ENCODE measurements at places on chromosomes 1 and 21.

DNA sequence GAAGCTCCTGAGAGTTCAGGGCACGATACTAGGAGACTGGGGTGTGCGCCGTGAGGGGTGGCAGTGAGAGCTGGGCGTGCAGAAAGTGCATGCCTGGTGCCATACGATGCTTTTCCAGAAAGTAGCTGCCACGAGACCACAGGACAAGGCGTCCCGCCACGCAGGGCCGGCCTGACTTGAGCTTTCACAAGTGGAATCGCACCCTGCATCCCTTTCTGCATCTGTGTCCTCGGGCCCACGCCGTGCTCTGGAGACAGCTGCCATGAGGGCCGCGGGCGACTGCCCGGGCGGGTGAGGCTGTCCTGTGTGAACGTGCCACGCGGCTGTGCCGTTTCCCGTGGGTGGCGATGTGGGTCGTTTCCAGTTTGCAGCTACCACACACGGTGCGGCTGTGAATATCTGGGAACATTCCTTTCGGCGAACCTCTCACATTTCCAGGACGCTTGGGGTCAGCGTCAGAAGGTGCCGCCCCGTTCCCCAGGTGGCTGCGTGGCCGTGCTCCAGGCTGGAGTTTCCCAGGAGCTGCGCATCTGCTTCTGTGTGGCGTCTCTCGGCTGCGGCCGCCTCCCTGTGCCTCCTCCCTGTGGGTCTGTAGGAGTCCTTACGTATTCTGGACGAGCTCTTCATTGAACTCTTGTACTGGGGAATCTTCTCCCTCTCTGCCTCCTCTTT is 1.0 kb upstream of the PERM1 start:
- DNase-seq = no peak

DNA sequence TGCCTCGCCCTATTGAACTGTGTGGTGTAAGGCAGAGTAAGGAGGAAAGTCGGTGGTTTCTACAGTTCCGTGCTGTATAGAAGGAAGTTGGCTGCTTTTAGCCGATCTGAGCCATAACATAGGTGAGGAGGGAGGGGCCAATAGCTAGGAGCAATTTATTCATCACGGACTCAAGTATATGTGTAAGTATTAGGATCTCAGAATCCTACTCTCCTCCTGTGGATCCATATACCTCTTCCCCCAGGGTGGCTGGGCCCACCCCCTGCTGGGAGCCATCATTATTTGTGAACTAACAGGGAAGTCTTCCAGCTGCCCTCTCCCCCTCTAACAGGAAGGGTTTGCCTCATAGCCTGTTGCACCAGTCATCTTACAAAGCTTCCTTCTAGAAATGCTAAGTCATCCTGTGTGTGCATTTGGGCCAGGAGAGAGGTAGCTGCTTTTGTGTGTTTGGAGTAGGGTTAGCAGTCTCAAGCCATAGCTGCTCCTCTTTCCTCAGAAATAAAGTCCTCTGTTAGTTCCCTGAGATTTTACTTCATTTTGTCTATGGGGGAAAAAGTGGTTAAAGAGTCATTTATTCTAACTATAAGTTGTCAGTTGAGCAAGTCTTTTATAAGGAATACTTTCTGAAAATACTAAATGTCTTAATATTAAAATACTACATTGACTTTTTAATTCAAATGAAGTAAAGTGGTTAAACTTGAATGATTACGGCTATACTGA is 14.9 kb upstream of the CENPS start:
- no peak for DNase-seq

- DNase-seq = peak; percentile 12
Observed at GRCh38 chr1:197399755-197400521, 131.9 kb downstream of the CRB1 start.

GRCh38 chr1:41381692-41382479 is 20.7 kb downstream of the FOXO6 start:
- DNase-seq = no peak

DNA sequence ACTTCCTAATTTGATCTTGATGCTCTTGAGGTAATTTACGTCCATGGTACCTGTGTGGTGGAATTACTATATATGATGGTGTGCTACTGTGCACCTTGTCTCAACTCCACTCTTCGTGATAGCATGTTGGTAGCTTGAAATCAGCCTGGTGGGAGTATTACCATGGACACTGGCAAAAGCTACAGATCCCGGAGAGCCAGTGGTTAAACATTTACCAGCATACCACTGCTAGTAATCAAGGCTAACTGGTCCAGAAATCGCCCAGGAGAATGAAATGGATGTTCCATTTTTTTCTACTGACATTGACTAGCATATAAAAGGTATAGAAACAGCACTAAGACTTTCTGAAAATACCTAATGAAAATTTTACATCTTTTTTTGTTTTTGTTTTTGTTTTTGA is 30.6 kb downstream of the ELK4 start:
- no peak for DNase-seq

DNA sequence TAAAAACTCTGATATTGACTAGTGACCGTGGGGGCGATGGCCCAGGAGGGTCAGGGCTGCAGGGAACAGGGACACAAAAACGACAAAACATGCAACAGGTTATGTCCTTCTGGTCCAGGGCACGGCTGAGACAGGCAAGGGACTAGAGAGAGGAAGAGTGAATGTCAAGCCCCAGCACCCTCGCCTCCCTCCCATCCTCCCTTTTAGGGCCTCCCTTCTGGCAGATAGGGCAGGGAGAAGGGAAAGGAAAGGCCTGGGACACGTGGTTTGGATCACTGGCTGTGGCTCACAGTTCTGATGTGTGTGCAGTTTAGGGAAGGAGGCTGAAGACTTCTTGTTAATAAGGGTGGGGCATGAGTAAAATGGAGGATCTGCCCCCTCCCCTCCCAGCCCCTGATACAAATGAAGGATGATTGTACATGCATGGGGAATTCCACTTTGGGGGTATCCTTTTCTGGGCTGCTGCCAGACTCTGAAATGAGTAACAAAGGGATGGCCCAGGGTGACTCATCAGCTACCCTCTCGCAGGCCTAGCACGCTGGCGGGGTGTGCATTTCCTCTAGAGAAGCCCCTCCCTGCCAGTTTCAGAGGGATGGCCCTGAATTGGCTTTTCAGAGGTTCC is 14.2 kb downstream of the CAPN2 start:
- DNase-seq = peak; percentile 89

DNA sequence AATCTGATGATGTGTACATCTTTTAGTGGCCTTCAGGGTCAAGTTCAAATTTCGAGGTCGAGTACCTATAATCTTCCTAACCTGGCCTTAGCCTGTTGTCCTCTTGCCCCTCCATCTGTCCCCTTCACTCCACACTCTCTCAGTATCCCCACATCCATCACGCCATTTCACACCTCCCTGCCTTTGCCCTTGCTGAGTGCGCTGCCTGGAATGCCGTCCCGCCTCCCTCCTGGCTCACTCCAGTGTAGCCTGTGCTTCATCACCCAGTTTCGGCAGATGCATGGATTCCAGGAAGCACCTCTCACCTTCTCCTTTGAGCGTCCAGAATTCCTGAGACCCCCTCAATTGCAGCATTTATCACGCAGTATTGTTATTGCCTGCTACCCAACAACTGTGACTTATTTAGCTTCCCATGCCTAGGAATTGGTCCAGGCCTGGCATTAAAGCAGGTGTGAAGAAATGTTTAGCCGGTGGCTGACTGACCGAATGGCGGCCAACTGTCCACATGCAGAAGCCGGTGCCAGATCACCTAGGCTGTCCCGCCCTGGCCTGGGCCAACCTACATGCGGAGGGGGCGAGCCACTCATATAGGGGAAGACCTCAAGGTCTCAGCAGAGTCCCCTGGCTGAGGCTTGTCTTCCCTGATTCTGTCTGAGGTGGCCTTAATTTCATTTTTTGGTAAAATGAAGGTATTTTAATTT is 34.5 kb downstream of the MYOM3 start:
- no peak for DNase-seq

- DNase-seq = no peak
Observed at GRCh38 chr1:25028907-25029599, 99.0 kb upstream of the RUNX3 start.

- DNase-seq = no peak
Observed at GRCh38 chr1:114126261-114127095, 27.2 kb downstream of the SYT6 start.

DNA sequence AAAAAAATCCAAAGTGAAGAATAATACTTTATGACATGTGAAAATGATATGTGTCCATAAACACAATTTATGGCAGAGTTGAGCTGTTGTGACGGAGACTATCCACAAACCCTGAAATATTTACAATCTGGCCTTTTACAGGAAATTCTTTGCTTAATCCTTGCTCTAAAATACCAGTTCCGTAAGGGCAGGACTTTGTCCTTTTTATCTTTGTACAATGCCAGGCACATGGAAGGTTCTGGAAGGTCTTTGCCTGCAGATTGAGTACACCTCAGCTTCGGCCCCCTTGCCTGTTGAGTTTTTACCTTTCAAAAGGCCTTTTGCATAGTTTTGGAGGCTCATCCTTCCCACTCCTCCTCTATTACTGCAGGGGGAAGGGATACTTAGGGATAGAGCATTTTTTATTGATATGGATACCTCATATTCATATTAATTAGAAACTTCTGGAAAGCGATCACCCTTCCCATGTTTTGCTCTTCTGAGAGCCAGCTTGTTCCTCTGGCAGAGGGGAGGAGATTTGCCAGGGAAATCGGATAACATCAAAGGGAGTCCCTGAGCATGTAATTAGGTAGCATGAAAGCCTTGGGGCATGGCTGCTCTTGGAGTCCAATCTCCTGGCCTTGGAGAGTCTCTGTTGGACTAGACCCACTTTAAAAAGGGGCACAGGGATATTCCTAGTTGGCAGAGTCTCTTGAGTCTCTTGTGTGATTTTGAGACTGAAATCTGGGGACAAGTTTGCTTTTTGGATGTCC is 217.1 kb downstream of the KCNJ6 start:
- no peak for DNase-seq

- DNase-seq = no peak
Observed at GRCh38 chr1:119700326-119700725, 11.4 kb upstream of the PHGDH start.

DNA sequence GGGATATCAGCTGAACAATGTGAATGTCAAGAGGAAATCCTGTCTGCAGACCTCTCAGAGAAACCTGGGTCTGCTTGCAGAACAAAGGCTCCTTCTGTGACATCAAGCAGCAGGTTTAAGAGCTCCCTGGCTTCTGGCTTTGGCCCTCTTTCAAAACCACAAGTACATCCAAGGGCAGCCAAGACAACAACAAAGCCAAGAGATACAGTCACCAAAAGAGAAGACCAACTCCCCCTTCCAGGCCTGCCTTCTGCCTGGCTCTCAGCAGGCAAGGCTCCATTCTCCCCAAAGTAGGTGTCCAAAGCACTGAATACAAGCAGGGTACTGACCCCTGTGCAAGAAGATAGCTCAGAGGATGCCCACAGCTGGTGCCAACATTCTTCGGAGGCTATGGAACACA is 11.5 kb downstream of the BCAR3 start:
- no peak for DNase-seq

DNA sequence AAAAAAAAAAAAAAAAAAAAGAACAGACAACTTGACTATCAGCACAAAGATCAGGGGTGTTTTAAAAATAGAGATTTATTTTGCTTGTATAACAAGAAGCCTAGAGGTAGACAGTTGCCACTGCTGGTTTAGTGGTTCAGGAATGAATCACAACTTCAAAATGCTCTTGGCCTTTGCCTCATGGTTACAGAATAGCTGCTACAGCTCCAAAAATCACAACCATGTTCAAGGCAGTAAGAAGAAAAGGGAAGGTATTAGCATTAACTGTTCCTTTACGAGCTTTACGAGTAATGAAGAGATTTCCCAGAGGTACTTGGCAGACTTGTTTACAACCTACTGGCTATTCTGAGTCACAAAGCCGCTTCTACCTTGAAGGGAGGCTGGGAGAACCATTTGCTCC is 52.5 kb upstream of the PPM1J start:
- DNase-seq = no peak

- DNase-seq = no peak
Observed at GRCh38 chr1:189616893-189617292, 860.8 kb downstream of the BRINP3 start.

DNA sequence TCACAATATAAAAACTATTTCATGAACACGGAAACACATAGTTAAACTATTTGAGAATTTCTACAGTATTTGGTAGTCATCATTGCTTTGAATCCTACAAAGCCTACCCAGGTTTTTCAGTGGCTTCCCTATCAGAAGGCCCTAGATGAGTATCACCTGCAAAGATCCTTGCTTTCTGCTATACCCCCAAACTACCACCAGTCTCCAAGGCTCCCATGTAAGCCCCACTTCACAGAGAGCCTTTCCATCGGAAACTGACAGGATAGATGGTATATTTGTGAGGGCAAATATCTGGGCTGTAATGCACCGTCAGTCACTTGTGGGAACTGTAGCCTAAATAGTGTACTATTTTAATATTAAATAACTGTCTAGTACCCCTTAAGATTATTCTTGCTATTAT is 674.3 kb downstream of the BRINP3 start:
- no peak for DNase-seq

DNA sequence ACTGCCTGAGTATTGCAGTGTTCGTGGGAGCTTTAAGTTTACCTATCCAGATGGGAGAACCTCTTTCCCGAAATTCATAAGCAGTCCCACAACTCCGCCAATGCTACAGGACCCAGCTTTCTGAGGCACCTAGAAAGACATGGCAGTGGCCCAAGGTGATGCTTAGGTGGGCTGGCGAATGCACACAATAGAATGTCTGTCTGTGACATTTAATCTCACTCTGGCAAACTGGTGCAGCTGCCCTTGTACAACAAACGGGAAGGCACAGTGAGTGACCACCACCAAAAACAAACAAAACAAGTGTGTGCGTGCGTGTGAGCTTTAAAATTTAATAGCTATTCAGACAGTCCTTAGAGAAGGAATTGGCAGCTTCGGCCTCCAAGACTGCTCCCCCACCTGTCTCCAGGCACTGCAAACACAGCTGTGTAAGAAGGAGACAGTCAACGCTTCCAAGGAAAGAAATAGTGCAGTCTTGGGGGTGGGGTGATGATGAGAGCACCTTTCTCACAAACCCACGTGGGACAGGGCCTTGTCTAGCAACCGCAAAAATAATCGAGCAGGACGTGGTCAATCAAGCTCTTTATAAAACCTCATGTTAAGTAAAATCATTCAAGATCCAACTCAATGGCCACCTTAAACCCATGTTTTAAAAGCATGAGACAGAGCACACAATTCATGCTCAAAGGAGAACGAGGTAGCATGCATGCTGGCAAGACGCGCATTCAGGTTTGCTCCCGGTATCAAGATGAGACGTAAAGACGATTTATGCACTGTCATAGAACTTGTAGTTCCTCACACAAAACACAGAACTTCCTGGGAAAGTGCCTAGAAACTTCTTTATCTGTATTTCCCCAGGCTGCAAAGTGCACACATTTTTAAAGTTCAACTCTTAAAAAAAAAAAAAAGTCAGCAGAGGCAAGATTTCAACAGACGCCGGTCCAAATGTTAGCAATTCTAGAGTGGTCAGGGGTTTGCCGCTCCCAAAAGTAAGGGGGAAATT is 84.1 kb downstream of the TM2D1 start:
- DNase-seq = no peak

DNA sequence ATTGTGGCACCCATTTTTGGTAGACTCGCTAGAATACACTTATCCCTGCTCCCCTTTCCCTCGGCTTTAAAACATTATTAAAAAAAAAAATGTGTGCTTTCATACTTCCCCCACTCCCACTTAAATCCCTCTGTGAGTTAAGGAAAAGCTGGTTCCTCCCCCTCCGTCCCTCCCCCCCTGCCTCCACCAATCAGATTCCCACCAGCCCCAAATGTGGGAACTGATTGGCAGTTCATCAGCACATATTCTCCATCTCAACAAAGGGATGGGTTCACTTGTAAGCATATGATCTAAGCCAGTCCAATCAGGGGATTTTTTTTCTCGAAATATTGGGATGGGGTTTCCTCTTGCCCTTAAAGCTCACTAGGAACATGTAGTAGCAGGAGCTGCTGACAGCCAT is 10.8 kb upstream of the FYB2 start:
- no peak for DNase-seq
